ENCODE measurements at places on chromosomes 4 and X.

DNA sequence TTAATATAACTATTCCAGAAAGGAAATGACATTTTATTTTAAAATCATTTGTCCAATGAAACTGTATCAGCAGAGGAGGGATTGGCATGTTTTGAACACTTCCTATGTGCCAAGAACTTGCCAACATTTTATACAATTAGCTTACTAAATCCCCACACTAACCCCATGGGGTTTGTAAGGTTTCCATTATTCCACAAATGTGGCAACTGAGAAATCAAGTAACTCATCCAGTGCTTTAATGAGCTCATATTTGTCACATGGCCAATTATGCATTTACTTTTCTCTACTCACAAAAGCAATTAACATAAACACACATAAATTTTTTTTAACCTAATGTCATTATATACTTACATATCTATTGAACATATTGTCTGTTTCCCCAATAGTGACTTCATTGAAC lies 37.3 kb downstream of the MANBA start:
- DNase-seq = no peak

- DNase-seq = no peak
These were observed 72.6 kb downstream of the INPP4B start for GRCh38 chr4:142773505-142773904.

DNA sequence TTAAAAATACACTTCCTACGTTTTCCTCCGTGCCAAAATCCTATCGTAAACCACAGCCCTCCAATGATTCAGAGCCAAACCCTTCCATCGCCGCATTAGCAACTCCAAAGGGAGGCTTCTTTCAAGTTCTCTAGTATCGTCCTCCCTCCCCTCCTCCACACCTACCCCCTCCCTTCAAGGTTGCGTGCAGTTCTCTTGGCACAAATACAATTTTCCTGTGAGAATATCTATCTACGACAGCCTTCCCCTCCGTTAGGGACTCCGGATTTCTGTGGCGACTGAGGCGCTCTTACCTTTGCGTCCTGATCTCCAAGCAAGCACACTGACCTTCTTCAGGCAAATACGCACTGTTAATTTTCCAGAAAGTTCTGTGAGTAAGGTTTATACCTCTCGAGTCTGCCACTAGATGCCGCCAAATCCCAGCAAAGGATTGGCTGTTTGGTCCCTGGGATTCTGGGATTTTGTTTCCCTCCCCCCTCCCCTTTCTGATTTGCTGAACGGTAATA lies 1.2 kb upstream of the MORF4L2 start:
- peak; percentile 15 for DNase-seq

- no peak for DNase-seq
These were observed 40.9 kb upstream of the CPLX1 start for GRCh38 chr4:866761-867390.

GRCh38 chrX:108029928-108030711 lies 14.7 kb upstream of the VSIG1 start:
- no peak for DNase-seq

GRCh38 chr4:161696944-161697343 lies 466.9 kb downstream of the FSTL5 start:
- DNase-seq = no peak

GRCh38 chrX:94493405-94493804 lies 819.4 kb downstream of the FAM133A start:
- DNase-seq = no peak

DNA sequence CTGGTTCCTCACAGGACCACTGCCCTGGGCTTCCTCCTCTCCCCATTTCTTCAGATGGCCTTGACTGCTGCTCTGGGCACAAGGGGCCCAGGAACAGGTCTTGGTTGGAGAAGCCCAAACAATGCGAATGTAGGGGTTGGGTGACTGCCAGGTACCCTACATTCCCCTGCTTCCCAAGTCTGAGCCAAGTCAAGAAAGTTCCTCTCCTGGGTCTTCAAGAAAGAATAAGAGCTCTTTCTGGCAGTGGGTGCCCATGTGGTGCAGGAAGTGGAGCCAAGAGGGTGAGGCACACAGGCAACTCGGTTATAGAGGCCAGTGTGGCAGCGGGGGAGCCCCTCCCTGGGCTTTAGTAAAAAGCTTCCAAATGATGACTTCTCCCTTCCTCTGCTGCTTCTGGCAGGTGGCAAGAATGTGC lies 2.7 kb downstream of the SLC34A2 start:
- DNase-seq = no peak

DNA sequence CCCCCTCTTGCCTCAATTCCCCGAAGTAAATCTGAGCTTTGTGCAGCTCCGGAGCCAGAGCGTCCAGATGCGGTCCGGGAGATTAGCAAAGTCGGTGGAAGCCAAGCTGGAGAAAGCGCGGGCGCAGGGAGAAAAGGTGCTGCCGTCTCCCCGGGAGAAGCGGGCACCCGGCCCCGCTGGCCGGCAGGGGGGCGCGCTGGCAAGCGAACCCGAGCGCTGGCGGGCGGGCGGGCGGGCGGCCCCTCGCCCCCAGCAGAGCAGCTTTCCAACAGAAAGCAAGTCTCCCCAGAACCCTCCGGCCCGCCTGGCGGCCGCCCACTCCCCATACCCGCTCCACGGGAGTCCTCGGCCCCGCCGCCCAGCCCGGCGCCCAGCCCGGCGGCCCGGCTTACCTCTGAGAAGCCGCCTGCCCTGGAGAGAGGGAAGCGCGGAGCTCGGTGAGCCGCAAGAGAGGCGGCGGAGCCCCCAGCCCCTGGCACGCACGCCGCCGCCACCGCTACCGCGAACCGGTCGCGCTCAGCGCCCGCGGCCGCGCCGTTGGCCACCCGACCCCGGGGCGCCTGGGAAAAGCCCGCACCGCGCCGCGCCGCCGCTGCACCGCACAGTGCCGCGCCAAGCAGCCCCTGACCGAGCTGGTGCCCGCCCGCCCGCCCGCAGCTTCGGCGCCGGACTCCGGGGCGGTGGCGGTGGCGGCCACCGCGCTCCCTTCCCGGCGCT lies 529 bp upstream of the CITED1 start:
- no peak for DNase-seq

- DNase-seq = no peak
These were observed 585.7 kb upstream of the PABPC4L start for GRCh38 chr4:134787315-134787714.

- DNase-seq = no peak
These were observed 182.3 kb downstream of the RPA4 start for GRCh38 chrX:97065973-97066372.

GRCh38 chrX:105211066-105211575 lies 9.4 kb downstream of the TEX13A start:
- DNase-seq = no peak

DNA sequence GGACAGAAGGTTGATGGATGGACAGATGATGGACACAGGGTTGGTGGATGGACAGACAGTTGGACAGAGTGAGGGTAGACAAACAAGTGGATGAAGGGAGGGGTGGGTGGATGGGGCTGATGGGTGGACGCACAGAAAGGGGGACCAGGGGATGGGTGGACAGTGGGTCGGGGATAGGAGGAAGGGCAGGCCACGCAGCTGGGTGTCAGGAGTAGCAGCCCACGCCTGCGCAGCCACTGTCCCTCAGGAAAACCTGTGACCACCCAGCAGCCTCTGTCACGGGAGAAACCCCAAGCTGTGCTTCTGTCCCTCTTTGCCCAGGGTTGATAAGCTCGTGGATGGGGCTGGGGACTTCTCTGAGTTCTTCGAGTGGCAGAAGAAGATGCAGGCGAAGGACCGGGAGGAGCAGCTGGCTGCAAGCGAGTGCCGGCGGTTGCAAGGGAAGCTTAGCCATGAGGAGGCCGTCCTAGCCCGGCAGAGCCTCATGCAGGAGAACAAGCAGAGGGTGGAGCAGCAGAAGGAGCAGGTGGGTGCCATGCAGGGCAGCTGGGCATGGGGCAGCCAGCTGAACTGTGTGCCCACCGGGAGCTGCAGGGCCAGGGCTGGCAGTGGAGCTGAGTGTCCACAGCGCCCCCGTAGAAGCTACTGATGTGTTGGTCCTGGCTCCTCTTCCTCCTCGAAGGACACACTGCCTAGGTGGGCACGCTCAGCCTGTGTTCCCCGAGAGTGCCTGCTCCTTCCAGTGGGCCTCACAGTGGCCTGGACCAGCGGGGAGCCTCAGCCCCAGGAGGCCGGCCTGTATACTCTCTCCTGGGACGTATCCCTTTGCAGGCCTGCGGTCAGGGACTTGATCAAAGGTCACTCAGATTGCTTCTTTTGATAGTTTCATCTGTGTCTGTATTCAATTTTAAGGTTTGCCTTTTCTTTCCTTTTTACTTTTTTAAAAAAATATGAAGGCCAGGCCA lies 16.8 kb upstream of the RNF4 start:
- no peak for DNase-seq

DNA sequence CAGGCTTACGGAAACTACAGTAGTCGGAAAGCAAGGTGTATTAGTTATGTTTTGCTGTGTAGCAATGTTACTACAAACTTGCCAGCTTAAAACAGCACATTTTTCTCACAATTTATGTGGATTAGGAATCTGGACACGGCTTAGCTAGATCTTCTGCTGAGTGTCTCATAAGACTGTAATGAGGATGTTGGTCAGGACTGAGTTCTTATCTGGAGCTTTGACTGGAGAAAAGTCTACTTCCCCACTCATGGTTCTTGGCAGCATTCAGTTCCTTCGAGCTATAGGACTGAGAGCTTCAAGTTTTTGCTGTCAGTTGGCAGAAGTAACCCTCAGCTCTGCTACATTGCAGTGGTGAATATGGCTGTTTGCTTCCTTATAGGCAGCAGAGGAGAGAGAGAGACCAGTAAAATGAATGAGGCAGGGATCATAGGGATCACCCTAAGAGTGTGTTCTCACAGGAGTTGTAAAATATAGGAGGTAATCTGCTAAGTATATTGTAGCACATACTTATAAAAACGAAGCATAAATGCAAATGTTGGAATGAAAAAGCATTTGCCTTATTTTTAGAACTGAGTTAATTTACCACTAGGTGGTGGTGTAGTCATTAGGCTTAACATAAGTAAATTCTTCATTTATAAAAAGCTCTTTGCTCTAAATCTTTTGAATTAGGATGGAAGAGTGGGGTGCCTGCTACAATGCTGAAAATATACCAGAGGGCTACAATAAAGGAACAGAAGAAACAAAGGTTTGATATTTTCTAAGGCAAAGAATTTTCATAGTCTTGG lies 38.6 kb downstream of the ALG13 start:
- no peak for DNase-seq

DNA sequence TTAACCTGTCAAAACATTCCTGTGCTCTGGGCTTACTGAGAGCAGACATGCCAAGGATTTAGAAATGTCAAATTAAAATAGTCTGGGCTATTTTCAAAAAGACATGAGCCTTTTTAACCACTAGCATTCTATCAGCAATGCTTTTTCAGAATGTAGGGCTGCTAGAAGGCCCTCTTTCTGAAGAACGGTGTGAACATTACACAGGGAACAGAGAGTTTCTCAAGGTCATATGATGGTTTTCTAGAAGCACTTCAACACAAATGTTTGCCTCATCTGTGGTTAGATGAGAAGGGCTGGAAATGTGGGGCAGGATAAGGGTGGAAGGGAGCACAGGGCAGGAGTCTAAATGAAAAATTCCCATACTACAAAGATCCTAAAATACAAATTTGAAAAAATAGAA lies 39.3 kb downstream of the GRIA3 start:
- DNase-seq = no peak

DNA sequence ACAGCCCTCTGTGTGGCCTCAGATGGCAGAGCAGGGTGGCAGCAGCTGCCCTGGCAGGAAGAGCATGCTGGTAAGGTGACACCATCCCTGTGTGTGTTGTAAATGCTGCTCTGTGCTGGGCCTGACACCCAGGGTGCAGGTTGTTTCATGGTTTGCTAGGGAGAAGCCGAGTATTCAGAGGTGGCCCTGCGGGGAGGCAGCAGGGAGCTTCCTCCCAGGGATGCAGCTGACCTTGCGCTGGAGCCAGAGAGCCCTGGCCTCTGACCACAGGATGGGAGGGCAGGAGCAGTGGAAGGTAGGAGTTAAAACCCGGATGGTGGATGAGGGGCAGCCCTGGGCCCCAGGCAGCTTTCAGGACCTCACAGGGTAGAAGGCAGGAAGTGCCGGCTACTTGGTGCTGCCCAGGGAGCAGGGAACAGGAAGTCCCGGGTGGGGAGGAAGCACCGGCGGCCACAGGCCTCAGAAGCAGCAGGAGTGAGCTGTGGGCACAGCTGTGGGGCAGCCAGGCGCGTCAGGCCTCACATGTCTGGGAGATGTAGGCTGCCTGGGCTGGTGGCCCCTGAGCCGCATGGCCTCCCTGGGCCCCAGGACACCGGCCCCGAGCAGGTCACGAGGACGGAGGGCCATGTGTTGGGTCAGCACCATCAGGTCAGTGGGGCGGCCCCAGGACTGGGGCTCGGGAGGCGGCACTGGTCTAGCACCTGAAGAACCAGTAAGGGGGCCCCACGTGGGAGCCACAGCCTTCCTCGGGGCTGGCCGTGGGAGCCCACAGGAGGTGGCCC lies 19.1 kb downstream of the SH3BP2 start:
- DNase-seq = peak; percentile 45

DNA sequence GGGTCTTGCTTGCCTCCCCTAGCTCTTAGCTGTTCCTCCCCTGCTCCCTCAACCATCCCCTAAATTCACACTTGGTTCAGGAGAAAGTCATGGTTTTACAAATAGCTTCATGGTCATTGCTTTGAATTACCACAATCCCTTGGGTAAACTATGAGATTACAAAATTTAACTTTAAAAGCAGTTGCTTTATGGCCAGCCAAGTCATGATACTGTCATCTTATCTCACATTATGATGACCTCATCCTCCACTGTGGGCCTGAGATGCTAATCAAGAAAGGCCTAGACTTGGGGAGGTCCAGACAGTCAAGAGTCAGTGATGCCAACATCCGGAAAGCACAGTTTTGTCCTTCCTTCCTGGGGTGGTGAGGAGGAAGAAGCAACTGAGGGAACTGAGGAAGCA lies 10.5 kb upstream of the FGF16 start:
- no peak for DNase-seq

- DNase-seq = no peak
These were observed 692.8 kb upstream of the TENM3 start for GRCh38 chr4:181550381-181550780.

DNA sequence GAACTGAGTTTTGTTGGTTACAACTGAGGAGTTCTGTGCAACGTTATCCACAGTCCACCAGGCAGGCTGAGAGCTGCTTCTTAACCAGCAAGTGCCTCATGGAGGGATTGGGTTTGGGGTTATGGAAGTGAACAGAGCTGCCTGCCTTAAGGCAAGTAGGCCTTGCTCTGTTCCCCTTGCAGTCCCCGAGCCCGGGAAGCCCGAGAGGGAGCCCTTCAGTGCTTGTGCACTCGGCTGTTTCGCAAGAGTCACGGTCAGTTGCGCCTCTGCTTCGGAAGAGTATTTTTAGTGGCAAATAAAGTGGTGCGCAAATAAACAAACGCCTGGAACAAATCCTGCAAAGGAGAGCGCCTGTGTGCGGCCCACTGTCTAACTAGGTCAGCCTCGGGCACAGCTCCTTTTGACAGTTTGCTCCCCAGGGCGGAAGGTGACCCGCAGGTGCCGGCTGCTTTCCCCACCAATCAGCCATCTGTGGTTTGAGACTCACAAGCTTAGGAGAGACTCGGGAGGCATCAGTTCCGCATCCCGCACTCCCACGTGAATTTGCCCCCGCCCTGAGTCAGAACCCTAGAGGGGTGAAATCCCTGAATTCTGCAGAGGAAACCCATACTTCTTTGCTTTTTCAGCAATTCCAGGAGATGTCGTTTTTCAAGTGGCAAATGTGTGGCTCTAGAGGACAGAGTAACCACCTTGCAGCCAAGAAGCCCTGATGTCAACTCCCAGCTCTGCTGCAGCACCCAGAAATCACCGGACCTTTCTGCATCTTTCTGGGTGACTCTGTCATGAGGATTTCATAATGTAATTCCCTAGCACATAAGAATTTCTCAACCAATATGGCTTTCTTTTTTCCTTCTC lies 56.8 kb downstream of the LGI2 start:
- DNase-seq = no peak

GRCh38 chrX:15616531-15616930 lies 15.8 kb upstream of the ACE2 start:
- DNase-seq = no peak

- DNase-seq = no peak
These were observed 54.6 kb upstream of the MCF2 start for GRCh38 chrX:139762400-139763183.

Measured in effector CD4-positive, alpha-beta T cell (primary cell).